Cardiac muscle cell (in vitro differentiated cells and primary cell): ENCODE measurements at places on chromosomes 11 and 22.
A peak's percentile ranks its signal among the peaks of the same experiment; 100 is the strongest.

DNA sequence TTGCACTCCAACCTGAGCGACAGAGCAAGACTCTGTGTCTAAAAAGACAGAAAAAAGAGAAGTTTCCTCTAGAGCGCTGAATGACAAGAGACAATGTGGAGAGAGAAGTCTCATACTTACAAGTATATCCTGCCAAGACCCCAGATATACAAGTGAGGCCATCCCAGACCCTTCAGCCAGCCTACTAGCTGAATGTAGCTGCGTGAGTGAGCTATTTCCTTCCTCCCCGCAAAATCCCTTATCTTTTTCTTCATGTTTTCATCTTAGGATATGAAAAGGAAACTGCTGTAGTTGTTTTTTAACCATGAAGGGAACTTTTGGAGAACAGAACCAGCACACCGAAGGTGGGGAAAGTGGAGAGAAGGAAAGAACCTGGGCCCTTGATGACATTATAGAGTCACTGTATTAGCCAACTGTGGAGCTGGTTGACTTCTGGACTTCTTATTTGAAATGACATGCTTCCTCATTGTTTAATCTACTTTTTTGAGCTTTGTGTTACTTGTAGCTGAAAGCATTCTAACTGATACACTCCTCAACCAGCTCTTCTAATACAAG lies 4.4 kb upstream of the DDX17 start:
- no peak for DNase-seq

DNA sequence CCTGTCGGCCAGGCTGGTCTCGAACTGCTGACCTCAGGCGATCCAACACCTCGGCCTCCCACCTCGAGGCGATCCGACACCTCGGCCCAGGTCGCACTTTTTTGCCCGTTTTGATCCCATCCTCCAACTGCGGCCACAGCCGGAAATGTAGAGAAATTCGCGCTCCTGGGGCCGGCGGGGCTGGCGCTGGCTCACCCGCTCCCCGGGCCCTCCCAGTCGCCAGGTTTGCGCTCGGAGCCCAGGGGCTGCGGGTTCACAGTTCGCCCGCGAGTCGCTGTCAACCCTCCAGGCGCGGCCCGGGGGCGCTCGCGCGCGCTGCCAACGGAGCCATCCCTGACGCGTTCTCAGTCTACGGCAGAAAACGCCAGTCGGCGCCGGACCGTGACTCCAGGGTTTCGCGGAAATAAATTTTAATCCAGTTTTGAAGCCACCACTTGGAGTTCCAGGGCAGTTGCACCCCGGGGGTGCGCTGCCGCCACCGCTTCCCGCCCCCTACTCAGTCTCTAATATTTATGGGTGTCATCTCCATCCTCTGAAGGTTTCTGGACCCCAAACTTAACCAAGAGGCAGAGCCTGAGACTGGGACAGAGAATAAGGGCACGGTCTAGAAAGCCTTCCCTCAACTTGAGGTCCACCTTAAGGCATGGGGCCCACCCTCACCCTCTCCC lies 1.5 kb upstream of the KLHDC7B start:
- DNase-seq = peak; percentile 84

DNA sequence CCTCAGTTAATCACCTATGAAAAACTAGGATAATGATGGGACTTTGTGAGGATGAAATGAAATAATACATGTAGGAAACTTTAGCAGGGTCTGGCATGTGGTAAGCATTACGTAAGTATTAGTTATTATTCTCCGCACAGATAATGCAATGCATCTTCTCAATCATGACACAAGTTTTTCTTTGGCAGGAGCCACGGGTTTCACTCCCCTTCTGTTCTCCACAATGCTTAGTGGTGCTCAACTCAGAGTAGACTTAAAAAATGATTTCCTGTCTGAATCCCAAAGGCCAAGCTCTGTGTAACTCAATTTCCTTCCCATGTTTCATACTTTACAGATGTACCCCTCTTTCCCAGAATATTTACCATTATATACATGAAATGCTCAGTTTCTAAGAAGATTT lies 82.9 kb downstream of the CCDC34 start:
- peak; percentile 59 for DNase-seq

GRCh38 chr11:134395002-134395401 lies 17.0 kb downstream of the B3GAT1 start:
- no peak for DNase-seq

DNA sequence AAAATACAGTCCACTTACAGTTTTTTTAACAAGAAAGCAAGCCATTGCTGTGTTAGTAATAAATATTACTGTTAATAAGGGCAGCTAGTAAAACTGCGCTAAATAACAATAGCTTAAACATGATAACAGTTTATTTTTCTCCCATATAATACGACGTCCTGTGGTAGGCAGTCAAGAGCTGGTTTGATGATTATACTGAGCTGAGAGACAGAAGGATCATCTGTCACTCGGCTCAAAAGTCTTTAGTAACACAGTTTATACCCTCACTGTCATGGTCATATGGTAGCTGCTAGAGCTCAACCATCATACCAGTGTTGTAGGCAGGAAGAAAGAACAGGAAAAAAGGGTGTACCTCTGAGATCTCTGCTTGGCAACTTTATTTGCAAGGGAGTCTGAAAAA lies 29.1 kb upstream of the ANGPTL5 start:
- no peak for DNase-seq

DNA sequence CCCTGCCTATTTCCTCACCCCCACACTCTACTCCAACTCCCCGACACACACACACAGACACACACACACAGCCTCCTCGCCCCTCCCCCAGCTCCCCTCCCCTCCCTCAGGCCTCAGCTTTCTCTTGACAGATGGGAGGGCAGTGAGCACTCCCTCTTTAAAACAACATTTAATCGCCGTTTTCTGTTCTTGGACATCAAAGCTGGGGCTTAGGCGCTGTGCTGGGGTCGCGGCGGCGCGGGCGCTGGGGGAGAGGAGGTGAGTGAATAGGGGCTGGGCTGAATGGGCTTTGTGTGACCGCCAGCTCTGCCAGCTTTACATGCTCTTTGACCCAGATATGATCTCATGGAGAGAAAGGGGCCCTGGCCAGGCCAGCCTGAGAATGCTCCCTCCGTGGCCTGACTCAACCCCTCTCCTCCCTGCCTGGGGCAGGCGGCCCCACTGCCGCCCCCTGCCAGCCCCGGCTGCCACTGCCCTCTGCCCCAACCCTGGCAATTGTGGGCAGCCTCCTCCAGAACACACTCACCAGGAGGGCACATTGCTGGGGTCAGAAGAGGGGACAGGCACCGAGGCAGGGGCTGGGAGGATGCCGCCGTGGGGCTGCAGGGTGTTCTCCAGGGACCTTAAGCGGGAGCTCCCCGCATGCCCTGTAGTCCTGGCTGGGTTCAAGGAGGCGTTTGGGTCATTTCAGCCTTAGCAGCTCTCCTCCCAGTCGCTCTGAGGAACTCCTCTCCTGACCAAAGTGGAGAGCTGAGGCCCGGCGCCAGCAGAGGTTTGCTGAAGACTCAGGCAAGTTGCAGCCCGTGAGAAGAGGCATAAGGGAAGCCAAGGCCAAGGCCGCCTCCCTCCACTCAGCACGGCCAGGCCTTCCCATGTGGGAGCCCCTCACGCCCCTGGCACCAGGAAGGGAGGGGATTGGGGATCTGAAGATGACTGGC lies 38.3 kb upstream of the NNMT start:
- DNase-seq = peak; percentile 69

- no peak for DNase-seq
Observed at GRCh38 chr22:22886546-22886945, 1.1 kb upstream of the IGLL5 start.
